ENCODE measurements at places on chromosomes 11 and 22.

- DNase-seq = no peak
Observed at GRCh38 chr11:14768526-14769188, 123.4 kb downstream of the CYP2R1 start.

DNA sequence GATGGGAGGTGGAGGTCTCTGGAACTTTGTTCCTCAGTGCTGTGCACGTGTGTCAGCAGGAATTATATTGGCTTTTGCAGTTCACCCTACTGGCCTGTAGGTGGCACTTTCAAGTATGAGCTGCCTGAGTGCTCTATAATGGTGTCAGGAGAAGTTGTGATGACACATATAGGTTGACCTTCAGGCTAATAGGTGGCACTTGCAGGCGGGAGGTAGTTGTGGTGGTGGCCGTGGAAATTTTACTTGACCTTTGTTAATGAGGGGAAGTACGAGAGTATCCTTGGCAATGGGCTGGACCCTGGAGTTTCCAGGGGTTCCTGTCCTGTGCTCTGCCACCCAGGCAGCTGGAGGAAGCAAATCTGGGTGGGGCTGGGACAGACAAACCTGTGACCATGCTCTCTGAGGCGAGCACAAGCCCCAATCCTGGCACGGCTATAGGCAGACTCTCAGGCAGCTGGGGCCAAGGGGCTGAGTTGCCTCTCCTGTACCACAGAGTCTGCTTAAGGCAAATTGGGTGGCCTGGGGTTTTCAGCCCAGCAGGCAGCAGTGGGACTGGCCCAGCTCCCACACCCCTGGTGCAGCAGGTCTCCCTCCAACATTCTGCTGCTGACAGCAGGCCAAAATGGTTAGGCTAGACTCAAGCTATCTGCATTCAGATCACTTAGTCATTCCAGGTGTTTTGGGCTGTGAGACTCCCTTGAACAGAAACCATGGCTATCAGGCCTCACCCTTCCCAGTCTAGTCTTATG, 147.5 kb upstream of the CTSC start:
- no peak for DNase-seq

- no peak for DNase-seq
Observed at GRCh38 chr11:16800382-16800781, 61.9 kb downstream of the C11orf58 start.

- no peak for DNase-seq
Observed at GRCh38 chr11:61725781-61726231, 26.6 kb upstream of the MYRF start.

DNA sequence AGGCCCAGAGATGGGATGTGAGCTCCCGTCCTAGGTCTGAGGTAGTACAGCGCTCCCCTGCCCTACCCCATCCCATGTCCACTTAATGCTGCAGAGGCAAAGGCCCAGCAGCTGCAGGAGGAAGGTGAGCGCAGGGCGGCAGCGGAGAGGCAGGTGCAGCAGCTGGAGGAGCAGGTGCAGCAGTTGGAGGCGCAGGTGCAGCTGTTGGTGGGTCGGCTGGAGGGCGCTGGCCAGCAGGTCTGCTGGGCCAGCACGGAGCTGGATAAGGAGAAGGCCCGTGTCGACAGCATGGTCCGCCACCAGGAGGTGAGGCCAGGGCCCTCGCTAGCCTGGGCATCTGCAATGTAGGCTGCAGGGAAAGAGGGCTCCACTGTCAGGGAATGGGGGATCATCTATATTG, 15.2 kb downstream of the CCDC157 start:
- DNase-seq = no peak

- no peak for DNase-seq
Observed at GRCh38 chr11:103530257-103530656, 421.0 kb downstream of the DYNC2H1 start.

DNA sequence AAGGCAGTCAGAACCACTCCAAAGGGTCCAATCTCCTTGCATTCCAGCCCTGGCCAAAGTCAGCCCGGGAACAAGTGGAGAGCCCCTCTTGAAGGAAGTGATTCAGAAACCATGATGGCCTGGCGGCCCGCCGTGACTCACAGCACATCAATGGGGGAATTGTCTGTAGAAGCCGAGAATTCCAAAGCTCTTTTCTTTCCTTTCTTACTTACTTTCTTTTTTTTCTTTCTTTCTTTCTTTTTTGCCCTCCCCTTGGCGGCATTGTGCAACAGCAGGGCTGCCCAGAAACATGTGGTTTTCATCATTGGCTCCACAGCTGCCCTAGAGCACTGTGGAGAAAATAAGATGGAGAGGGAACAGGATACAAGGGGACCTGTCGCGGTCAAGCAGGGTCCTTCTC, 140.2 kb upstream of the TIMP3 start:
- no peak for DNase-seq

DNA sequence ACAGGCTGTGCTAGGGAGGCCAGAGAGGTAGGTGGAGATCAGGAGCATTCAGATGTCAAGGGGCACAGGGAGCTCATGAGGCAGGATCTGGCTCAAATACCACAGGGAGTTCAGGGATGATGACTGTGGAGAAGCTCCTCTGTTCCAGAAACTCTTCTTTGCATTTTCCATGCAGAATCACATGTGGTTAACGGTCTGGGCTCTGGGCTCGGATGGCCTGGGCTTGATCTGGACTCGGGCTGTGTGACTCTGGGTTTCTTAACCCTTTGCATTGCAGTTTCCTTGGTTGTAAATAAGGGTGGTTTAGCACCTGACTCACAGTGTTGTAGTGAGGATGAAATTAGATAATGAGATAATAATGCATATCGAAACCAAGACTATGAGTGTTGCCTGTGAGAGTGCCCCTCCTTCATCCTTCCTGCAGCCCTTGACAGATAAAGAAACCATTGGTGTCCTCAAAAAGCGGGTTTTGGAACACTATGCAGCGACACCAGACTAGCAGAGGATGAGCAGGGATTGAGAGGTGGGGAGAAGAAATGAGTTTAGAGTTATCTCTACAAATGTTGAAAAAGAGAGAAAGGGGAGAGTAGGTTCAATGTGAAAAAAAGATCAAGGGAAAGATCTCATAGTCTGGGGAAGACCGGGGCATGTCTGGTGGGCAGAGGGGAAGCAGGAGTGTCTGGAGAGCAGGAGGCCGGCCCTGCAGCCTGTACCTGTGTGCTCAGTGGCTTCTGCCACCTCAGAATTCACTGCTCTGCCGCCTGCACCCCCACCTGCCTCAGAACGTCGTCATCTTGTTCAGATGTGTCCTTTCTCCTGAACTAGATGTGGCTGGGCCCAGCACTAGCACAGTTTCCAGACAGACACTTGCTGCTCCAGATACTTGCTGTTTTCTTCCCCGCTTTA, 197.8 kb upstream of the SORL1-AS1 start:
- no peak for DNase-seq

GRCh38 chr11:107591378-107592230, 657 bp downstream of the ELMOD1 start:
- DNase-seq = no peak

DNA sequence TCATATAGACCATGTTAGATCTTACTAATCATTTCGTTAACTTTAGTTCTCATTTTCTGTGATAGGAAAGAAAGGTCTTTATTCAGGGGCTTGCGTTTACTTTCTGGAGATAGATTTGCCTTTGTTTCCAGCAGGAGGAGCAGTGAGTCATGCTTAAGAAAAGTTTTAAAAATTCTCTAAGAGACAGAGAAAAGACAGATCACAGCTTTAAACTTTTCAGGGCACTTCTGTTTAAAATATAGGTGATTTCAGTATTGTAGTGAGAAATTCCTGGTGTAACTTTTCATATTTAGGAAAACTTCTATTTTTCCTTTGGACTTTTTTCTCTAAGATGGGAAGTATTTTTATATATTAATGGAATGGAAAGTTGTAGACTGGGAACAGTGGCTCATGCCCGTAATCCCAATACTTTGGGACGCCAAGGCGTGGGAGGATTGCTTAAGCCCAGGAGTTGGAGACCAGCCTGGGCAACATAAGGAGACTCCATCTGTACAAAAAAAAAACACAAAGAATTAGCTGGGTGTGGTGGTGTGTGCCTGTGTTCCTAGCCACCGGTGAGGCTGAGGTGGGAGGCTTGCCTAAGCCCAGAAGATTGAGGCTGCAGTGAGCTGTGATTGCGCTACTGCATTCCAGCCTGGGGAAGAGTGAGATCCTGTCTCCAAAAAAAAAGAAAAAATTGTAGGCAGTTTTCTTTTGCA, 60.3 kb downstream of the ATXN10 start:
- no peak for DNase-seq

- no peak for DNase-seq
Observed at GRCh38 chr11:118240999-118241763, 11.0 kb downstream of the MPZL3 start.

GRCh38 chr11:124115782-124116616, 749 bp downstream of the VWA5A start:
- no peak for DNase-seq

- no peak for DNase-seq
Observed at GRCh38 chr11:1810761-1811160, 24.0 kb upstream of the SYT8 start.

DNA sequence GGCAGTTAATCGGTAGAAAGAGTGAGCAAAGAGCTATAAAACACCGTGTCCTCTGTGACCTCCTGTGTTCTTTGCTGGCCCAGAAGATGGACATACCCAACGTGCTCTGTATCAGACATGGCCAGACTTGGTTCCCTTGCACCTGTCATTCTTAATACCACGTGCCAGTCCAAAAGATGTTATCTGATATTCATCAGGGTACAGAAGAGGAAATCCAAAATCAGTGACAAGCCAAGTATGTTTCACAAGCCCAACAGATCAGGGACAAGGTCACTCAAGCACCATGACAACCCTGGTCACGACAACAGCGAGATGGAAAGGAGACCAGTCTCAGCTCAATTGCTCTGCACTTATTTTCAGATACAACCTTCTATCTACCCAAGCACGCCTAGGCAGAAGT, 3.4 kb downstream of the LRP4 start:
- no peak for DNase-seq

DNA sequence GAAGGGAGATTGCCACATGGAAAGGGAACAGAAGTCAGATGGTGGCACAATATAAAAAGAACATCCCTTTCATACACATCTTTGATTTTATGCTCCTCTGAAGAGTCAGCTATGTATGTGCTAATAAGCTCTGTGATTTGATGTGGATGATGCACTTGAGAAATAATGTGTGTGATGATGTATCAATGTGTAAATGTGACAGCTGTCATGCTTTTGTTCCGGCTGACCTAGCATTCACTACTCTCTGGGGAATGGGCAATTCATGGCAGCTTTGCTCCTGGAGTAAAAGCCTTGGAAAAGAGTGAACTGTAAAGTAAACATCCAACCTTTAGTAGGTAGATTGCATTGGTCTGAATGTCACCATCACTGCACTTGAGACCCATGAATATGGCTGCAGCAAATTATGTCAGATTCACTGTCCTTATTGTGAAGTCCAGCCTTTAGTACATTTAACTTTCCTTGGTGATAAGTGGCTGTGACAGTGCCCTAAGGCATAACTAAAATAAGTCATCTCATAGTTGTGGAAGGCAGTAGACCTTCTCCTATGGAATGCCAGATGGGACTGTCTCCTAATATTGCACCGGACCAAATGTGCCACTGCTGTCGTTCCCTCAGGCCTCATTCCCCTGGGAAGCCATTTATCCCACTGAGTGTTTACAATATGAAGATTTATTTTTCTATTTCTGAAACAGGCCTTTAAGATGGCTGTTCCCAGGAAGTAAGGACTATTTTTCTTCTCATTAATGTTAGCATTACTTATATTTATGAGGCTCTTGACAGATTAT, 178.2 kb upstream of the CCDC90B start:
- DNase-seq = no peak

DNA sequence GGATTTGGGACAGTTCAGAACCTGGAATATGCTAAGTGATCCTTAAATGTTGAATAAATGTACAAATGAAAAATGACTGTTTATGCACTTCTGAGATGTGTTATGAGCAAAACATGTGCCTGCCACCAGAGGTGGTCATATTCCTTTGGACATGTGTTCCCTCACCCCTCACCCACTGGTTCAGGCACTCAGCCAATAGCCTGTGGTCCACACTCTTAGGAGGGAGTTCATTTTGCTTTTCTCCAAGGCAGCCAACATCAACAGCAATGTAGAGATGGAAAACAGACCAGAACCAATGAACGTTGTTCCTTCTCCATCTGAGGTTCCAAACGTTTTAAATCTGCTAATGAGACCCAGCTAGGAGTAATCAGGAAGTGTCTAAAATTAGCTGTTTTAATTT, 44.0 kb downstream of the RPUSD4 start:
- no peak for DNase-seq

DNA sequence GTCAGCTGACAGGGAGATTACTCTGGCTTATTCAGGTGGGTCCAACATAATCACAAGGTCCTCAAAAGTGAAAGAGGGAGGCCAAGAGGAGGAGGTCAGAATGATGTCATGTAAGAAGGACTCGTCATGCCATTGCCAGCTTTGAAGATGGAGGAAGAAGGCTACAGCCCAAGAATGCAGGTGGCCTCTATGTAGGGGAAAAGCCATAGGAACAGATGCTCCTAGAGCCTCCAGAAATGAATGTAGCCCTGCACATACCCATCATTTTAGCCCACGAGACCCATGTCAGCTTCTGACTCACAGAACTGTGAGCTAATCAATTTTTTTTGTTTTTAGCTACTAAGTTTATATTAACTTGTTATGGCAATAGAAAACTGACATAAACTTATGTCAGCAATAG, 171.1 kb downstream of the DBX1 start:
- no peak for DNase-seq

DNA sequence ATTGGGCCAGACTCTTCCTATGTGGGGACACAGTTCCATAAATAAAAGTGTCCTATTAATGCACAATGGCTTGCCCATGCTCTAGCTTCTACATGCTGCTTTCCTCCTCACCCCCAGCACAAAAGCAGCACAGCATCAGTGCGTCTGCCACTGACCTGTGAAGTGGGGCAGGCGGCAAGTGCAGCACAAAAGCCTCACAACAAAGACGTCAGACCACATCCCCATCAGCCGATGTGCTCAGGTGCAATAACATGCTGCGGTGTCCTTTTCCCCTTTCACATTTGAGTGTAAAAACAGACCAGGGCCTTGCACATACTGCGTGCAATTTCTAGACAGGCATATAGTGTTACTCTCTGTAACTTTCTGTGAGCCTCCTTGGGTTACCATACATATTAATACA, 12.8 kb downstream of the DKK3 start:
- DNase-seq = no peak

- peak; percentile 36 for DNase-seq
Observed at GRCh38 chr22:42269432-42270175, 849 bp downstream of the TCF20 start.

Data from stimulated activated CD8-positive, alpha-beta memory T cell treated with anti-CD3 and anti-CD28 coated beads, Interleukin-4, amount 100 ng/mL, for 4 hours (primary cell).